ENCODE measurements at places on chromosomes 2 and 18. TPM values are rescaled to one million over a fixed set of nuclear protein-coding genes. Genes with fewer than 3 reads are reported as not detected.

IL36G gene
- not detected for total RNA-seq

LDLRAD4 gene
- total RNA-seq, result 0.12 TPM

FIGN gene
- total RNA-seq, result 0.94 TPM

TACR1 gene
- 0.44 TPM for total RNA-seq

SERPINB8 gene
- 6.9 TPM for total RNA-seq

PDCD1 gene
- not detected for total RNA-seq

TUBB8B gene
- not detected for total RNA-seq

TANC1 gene
- total RNA-seq, result 30.8 TPM

OR6B2 gene
- not detected for total RNA-seq

SULT1C4 gene
- total RNA-seq, result not detected

PLEKHA3 gene
- total RNA-seq, result 8.3 TPM

NT5DC4 gene
- not detected for total RNA-seq

IL36RN gene
- total RNA-seq, result not detected

SLC9A2 gene
- total RNA-seq, result not detected

ST6GAL2 gene
- 4.7 TPM for total RNA-seq

NGEF gene
- not detected for total RNA-seq

NUP35 gene
- 5.6 TPM for total RNA-seq

SNX17 gene
- 96.2 TPM for total RNA-seq

MAP3K19 gene
- not detected for total RNA-seq

NCOA1 gene
- 14.9 TPM for total RNA-seq

LOXHD1 gene
- 0.05 TPM for total RNA-seq

PLGLB2 gene
- total RNA-seq, result 0.68 TPM

CPO gene
- not detected for total RNA-seq

HDHD2 gene
- total RNA-seq, result 19.1 TPM

ELOA2 gene
- not detected for total RNA-seq

CELF4 gene
- total RNA-seq, result not detected

XIRP2 gene
- total RNA-seq, result not detected

FABP1 gene
- not detected for total RNA-seq

FMNL2 gene
- total RNA-seq, result 12.8 TPM

SLC8A1 gene
- 2.9 TPM for total RNA-seq

CNTNAP5 gene
- not detected for total RNA-seq

LHCGR gene
- not detected for total RNA-seq

CPLX4 gene
- not detected for total RNA-seq

GCG gene
- not detected for total RNA-seq

APOB gene
- 0.56 TPM for total RNA-seq

DAPL1 gene
- not detected for total RNA-seq

Measured in cardiac ventricle fibroblast (primary cell).